Aorta (tissue), 5 donors: ENCODE measurements at places on chromosomes 7 and 10. TPM values are rescaled to one million over a fixed set of nuclear protein-coding genes. Genes with fewer than 3 reads are reported as not detected.
A peak's percentile ranks its signal among the peaks of the same experiment; 100 is the strongest.

The HMX2 gene
- not detected for total RNA-seq

The OR2A1 gene
- 0.39 TPM for total RNA-seq

The ADIRF gene
- 520 TPM for total RNA-seq

The RAPGEF5 gene
- 77.1 TPM for total RNA-seq

The IFIT1B gene
- total RNA-seq, result 0.16 TPM

The SLC13A1 gene
- total RNA-seq, result not detected

The IGF2BP3 gene
- total RNA-seq, result 0.71 TPM

The PNLIPRP2 gene
- not detected for total RNA-seq

The RAMP3 gene
- 78.0 TPM for total RNA-seq

The AKR1C4 gene
- not detected for total RNA-seq

The SPDYE8 gene
- not detected for total RNA-seq

The NPY4R gene
- total RNA-seq, result not detected

DNA sequence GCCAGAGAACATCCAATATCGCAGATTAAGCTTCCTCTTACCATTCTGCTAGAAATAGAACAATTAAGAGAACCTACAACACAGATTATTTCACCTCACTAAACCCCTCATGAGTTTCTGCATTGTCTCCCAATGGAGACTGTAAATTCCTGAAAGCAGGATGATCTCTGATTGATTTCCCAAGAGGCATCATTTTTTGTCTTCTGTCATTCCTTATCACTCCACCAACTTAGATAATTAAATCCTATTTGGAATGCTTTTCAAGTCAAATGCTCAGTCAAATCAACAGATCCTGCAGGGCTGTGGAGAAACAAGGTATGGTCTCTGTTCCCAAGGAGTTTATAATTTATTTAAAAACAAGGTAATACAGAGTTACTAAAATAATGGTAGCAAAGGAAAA, 161.5 kb downstream of the MTERF1 start:
- no peak overlapping the region for H3K4me3 ChIP-seq
- no peaks in the 10 kb centered on the region for H3K27me3 ChIP-seq
- H3K27ac ChIP-seq, result no peak overlapping the region
- H3K4me1 ChIP-seq, result no peaks in the 10 kb centered on the region

- H3K36me3 ChIP-seq, result no peaks in the 10 kb centered on the region
- H3K27me3 ChIP-seq, result no peaks in the 10 kb centered on the region
These were observed 129.4 kb downstream of the ARHGAP12 start for GRCh38 chr10:31799181-31799580.

GRCh38 chr10:13990946-13991345, 339.8 kb downstream of the FRMD4A start:
- H3K27me3 ChIP-seq, result no peaks in the 10 kb centered on the region
- no peak overlapping the region for H3K4me3 ChIP-seq
- H3K4me1 ChIP-seq, result no peaks in the 10 kb centered on the region
- peak overlapping the region; percentile 71 for H3K27ac ChIP-seq
- DNase-seq, result no peak

DNA sequence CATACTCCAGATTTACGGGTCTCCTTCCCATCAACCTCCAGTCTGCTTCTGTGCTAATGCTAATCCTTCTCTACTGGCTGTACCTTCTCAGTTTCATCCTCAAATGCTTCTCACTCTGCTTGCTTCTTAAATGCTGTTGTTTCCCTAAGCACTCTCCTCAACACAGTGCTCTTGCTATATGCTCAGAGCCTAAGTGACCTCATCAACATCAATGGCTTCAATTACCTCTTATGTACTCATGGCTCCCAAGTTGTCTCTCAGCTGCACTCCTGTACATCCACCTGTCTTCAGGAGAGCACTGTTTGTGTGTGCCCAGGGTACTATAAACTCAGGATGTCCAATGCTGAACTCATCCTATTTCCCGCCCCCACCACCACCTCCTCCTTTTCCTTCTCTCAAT, 22.5 kb downstream of the ELAPOR2 start:
- H3K36me3 ChIP-seq, result no peaks in the 10 kb centered on the region
- DNase-seq, result no peak
- no peak overlapping the region for H3K27ac ChIP-seq
- no peaks in the 10 kb centered on the region for H3K4me1 ChIP-seq
- no peak overlapping the region for H3K4me3 ChIP-seq

- DNase-seq, result no peak
- H3K27me3 ChIP-seq, result no peaks in the 10 kb centered on the region
- H3K27ac ChIP-seq, result no peak overlapping the region
- no peaks in the 10 kb centered on the region for H3K36me3 ChIP-seq
These were observed 86.3 kb upstream of the NPS start for GRCh38 chr10:127462643-127463295.

DNA sequence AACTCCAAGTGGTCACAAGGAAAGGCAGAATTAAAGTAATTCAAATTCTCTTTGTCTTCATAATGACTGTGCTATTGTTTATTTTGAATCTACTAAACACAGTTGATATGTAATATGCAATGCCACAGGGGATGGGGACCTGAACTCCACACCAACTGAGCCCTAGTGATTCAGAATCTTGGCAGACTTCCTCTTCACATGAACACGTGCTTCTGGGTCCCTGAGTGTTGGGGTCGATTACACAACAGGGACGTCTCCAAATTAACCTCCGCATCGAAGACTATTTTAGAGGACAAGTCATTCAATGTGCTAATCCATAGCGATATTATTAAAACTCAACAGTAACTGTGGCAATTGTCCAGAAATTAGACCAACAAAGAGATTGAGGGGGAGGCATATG, 95.3 kb upstream of the CARD11 start:
- H3K4me3 ChIP-seq, result no peak overlapping the region
- H3K27me3 ChIP-seq, result no peaks in the 10 kb centered on the region
- no peaks in the 10 kb centered on the region for H3K4me1 ChIP-seq
- no peaks in the 10 kb centered on the region for H3K36me3 ChIP-seq
- H3K27ac ChIP-seq, result no peak overlapping the region

GRCh38 chr7:39153647-39154046, 175.9 kb downstream of the POU6F2 start:
- no peak overlapping the region for H3K27ac ChIP-seq
- no peaks in the 10 kb centered on the region for H3K4me1 ChIP-seq
- no peaks in the 10 kb centered on the region for H3K36me3 ChIP-seq
- no peak for DNase-seq
- H3K4me3 ChIP-seq, result no peak overlapping the region

GRCh38 chr7:30743371-30744074, 8.4 kb upstream of the INMT start:
- H3K4me3 ChIP-seq, result no peak overlapping the region
- no peaks in the 10 kb centered on the region for H3K27me3 ChIP-seq
- H3K4me1 ChIP-seq, result no peaks in the 10 kb centered on the region
- no peak overlapping the region for H3K27ac ChIP-seq
- H3K36me3 ChIP-seq, result no peaks in the 10 kb centered on the region
- DNase-seq, result no peak

- H3K36me3 ChIP-seq, result no peaks in the 10 kb centered on the region
- no peaks in the 10 kb centered on the region for H3K4me1 ChIP-seq
- DNase-seq, result no peak
- no peaks in the 10 kb centered on the region for H3K27me3 ChIP-seq
- H3K27ac ChIP-seq, result no peak overlapping the region
These were observed 106.3 kb downstream of the NKX6-2 start for GRCh38 chr10:132679640-132680039.

DNA sequence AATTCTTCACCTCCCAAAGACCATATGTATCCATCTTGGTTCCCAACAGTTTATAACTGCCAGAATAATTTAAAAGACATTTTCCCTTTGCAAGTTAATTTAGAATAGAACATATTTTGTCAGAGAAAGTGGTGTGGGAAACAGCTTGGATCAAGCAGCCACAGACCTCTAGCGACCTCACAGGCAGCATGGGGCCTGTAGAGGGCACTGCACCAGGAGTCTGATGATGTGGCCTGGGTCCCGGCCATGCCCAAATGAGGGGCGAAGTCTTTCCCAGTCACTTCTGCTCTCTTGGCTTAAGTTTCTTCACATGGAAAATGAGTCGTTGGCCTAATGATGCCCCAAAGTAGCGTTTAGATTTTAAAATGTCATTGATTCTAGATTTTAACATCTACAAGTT, 243.2 kb downstream of the SDK1 start:
- no peak overlapping the region for H3K27ac ChIP-seq
- H3K27me3 ChIP-seq, result no peaks in the 10 kb centered on the region
- peaks cover 1% of the 10 kb centered on the region for H3K4me1 ChIP-seq
- no peak for DNase-seq
- H3K36me3 ChIP-seq, result no peaks in the 10 kb centered on the region

DNA sequence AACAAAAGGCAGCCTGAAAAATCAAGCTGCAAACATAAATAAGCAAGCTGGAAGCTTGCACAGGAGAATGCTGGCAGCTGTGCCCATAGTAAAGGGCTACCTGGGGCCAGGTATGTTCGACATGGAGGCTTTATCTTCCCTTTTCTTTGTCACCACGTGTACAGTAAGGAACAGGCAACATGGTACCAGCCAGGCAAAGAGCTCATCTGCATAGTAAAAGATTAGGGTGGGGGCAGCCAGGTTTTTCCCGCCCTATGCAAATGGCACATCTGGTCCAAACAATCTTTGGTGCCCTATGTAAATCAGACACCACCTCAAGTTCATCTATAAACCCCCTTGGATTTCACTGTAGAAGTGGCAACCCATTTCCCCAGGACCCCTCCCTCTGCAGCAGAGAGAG, 625.1 kb downstream of the TYW1 start:
- H3K27ac ChIP-seq, result no peak overlapping the region
- no peaks in the 10 kb centered on the region for H3K27me3 ChIP-seq
- H3K36me3 ChIP-seq, result no peaks in the 10 kb centered on the region
- no peak for DNase-seq

GRCh38 chr7:98802781-98803110, 67.1 kb downstream of the TMEM130 start:
- H3K4me1 ChIP-seq, result no peaks in the 10 kb centered on the region
- H3K36me3 ChIP-seq, result no peaks in the 10 kb centered on the region
- H3K27ac ChIP-seq, result no peak overlapping the region
- no peak overlapping the region for H3K4me3 ChIP-seq

DNA sequence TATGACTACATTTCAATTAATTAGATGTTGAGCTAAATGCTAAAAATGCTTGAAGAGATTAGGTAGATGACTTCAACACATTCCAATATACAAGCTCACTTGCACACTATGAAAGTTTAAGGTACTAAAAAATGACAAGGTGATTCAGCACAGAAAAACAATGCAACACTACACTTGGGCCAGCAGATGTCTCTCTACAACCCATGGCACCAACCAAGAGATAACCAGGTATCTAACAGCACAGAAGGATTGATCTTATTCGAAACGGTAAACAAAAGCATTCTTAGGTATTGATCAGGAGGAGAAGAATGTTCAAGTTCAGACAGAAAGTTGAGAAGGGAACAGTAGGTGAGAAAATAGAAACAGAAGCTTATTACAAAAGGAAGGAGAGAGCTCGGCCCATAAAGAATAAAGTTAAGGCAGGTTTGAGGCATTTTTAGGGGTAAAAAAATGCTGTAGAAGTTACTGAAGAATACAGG, 248.2 kb upstream of the KLF14 start:
- no peak overlapping the region for H3K27ac ChIP-seq
- no peak for DNase-seq
- peaks cover 3% of the 10 kb centered on the region for H3K4me1 ChIP-seq
- H3K27me3 ChIP-seq, result no peaks in the 10 kb centered on the region
- H3K36me3 ChIP-seq, result no peaks in the 10 kb centered on the region
- H3K4me3 ChIP-seq, result no peak overlapping the region

GRCh38 chr7:80273327-80273726, 138.7 kb downstream of the GNAI1 start:
- no peaks in the 10 kb centered on the region for H3K27me3 ChIP-seq
- H3K4me1 ChIP-seq, result no peaks in the 10 kb centered on the region
- H3K36me3 ChIP-seq, result no peaks in the 10 kb centered on the region
- H3K27ac ChIP-seq, result no peak overlapping the region
- H3K4me3 ChIP-seq, result no peak overlapping the region
- no peak for DNase-seq

- no peaks in the 10 kb centered on the region for H3K4me1 ChIP-seq
- H3K27ac ChIP-seq, result peak overlapping the region; percentile 100
- DNase-seq, result no peak
- no peaks in the 10 kb centered on the region for H3K27me3 ChIP-seq
These were observed 863 bp downstream of the CALD1 start for GRCh38 chr7:134780166-134780828.

- no peak for DNase-seq
- H3K4me3 ChIP-seq, result no peak overlapping the region
- no peak overlapping the region for H3K27ac ChIP-seq
- no peaks in the 10 kb centered on the region for H3K4me1 ChIP-seq
- no peaks in the 10 kb centered on the region for H3K36me3 ChIP-seq
- no peaks in the 10 kb centered on the region for H3K27me3 ChIP-seq
These were observed 177.5 kb downstream of the RELN start for GRCh38 chr7:103811997-103812396.

DNA sequence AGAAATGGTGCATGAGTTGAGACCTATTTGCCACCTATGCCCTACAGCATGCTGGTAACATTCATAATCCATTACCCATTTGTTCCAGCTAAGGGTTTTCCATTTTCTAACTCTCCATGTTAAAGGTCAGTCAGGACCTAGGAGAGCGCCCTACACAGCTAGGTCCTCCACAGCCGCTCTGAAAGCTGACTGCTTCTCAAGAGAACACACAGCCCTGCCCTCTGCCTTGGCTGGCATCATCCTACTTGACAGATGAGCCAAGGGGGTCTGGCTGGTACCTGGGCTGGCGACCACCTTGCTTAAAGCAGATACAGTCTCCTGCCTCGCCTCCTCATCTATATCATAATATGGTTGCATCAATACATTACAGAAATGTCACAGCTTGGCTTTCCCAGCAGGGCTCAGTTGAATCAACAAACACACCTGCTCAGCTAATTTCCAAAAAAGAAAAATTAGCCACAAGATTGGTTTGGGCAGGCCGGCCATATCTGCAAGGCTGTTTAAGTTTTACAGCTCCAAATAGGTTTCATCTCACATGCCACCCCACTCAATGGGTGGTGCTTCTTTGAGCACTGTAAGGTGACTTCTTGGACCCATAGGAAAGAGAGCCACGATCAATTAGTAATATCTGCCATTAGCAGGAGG, 17.3 kb downstream of the TLL2 start:
- H3K27me3 ChIP-seq, result no peaks in the 10 kb centered on the region
- no peak for DNase-seq
- H3K4me1 ChIP-seq, result no peaks in the 10 kb centered on the region
- no peak overlapping the region for H3K27ac ChIP-seq
- no peak overlapping the region for H3K4me3 ChIP-seq

DNA sequence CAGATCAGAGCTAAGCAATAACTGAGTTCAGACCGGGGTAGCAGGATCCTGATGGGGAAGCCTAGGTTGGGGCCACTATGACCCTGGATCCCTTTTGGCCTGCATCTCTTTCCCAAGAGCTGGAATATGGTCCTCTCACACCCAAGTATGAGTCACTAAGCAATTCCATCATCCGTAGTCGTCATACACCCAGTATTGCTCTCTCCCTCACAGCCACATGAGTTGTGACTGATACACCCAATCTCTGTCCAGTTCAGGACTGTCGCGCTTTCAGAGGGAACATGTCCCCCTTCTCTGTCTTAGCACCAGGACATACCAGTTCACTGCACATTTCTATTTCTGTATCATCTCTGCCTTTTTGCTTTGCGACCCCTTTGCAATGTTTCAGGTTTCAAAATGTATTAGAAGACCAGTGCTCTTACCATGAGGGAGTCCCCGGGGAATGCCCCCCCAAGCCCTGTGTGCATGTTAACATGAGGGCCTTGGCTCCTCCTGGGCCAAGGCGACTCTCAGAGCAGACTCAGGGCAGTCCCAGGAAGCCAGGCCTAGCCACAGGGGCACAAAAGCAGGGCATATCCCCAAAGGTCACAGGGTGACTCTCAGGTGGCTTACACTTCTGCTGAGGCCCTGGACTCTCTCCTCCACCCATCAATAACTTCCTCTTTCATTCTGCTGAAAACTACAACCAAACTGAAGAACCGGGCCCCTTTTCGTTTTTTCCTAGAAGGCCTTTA, 75.3 kb upstream of the SAMD8 start:
- no peak overlapping the region for H3K4me3 ChIP-seq
- no peaks in the 10 kb centered on the region for H3K36me3 ChIP-seq
- no peaks in the 10 kb centered on the region for H3K27me3 ChIP-seq
- H3K4me1 ChIP-seq, result no peaks in the 10 kb centered on the region
- no peak overlapping the region for H3K27ac ChIP-seq
